Kidney capillary endothelial cell (primary cell): ENCODE measurements at places on chromosomes 7 and 10.

DNA sequence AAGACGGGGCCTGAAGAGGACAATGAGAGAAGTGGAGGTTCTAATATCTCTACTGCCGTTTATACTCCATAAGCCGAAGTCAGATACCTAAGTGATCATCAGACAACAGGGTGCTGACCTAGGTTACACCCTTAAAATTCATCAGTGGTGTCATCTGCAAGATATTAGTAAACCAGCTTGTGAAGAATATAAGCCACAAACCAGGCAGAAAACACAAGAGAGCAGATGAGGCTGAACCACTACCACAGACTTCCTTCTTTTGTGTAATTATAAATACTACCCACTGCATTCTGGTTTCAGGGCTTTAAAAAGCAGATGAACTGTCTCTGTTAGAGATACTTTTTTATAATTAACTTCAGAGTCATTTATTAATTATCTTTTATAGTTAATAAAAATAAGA is 69.0 kb upstream of the LRRC17 start:
- no peak for DNase-seq

GRCh38 chr10:121886997-121887622 is 40.7 kb downstream of the ATE1 start:
- peak; percentile 46 for DNase-seq

DNA sequence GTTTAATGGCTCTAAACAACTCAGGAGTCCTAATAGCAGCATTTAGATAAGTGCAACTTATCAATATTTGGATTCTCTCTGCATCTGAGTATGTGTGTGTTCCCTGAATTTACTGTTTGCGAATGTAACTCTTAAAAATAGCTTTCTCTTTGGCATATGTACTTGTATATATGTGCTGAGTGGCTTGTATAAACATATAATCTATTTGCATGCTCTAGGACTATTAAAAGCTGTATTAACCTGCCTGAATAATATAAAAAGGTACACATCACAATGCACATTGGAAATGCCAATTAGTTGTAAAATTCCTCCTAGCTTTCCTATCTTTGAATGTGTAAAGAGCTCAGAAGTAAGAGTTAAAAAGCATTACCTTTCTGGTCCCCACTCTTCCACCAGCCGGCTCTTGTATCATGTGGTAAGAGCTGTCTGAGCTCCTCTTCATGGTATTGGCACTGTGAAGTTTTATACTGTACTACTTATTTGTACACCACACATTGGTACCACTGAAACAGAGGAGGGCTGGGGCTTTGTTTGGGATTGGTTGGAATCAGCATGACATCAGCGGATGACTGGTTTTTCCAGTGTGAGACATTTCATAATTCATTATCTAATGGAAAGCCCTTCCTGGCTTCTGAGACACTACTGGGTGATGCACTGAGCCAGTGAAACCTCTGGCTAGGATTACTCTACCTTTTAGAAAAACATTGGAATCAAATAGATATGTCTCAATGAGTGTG is at the start of gene INHBA:
TSS of gene INHBA (minus strand) at position 456 of the 737 bp plus-strand sequence. CDS start 2,716 bp downstream, outside the sequence.
- peak; percentile 40 for DNase-seq

GRCh38 chr7:493661-494251 is 25.9 kb downstream of the PDGFA start:
- DNase-seq = no peak

DNA sequence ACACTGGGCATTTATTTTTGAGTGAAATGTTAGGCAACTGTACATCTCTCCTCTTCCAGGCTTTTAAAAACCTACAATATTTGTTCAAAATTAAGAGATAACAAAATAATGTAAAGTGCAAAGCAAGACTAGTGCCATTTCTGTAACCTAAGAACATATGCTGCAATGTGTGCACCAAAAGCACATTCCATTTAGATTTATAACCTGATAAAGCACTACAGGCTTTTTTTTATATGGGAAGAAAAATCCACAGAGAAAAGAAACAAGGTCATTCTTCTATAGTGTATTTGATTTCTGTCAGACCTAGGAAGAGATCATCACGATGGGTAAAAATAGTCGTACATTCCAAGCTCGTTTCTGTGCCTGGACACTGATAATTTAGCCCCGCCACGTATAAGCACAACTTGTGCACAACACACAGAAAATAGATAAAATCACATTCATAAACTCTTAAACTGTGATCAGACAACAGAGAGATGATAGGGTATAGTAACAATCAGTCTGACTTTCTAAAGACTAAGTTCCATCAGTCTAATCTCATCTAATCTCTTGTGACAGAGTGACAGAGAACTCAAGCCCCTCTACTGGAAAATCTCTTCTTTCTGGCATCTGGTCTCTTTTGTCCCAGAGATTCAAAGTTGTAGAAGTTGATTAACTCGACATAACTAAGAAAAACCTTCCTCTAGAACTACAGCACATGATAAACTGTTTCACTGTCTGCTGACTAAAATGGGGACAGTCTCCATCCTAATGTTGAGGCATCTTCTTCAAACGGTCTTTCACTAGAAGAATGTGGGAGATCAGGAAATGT is 6.7 kb downstream of the LAMB1 start:
- peak; percentile 61 for DNase-seq

GRCh38 chr7:24920451-24921361 is 59.3 kb downstream of the OSBPL3 start:
- DNase-seq = no peak

DNA sequence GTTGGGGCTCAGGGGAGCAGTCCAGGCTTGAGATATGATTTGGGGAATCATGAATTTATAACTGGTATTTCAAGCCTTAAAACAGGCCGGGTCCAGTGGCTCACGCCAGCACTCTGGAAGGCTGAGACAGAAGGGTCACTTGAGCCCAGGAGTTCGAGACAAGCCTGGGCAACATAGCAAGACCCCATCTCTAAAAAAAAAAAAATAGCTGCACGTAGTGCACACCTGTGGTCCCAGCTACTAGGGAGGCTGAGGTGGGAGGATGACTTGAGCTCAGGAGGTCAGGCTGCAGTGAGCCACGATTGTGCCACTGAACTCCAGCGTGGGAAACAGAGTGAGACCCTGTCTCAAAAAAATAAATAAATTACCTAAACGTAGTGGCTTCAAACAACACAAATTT is 81.7 kb upstream of the GTF2I start:
- DNase-seq = no peak

DNA sequence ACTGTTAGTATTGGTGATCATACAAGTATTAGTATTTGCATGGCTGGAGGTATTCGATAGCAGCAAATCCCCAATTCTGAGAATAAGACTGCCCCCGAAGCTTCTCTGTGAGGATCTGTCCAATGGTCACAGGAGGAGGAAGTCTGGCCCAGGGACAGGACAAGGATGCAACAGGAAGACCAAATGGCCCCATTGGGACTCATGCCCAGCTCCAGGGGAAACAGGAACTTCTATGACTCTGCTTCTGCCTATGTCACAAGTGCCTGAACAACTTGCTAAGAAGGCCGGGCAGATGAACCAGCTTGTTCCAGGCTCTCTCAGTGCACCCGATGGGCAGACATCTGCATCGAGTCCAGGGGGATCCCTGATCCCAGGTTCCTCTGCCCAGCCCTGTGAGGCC is 172.0 kb upstream of the GRB10 start:
- DNase-seq = peak; percentile 88

DNA sequence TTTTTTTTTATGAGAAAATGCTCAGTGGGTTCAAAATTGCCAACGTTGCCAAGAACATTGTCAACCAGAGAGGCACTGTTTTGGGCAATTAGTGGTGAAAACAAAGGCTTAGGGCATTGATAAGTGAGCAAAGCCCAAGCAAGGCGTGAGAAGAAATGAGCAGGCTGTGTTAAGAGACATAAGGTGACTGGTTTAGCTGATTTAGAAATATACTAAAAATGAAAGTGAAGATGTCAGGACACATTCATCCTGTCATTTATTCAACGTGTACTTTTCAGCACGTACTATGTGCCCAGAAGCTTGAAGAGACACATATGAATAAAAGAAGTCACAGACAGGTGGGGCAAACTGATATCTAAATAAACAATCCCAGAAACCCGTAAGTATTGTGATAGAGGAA is 31.8 kb downstream of the AOAH start:
- no peak for DNase-seq

GRCh38 chr10:130179640-130180039 is 43.4 kb downstream of the GLRX3 start:
- peak; percentile 70 for DNase-seq

DNA sequence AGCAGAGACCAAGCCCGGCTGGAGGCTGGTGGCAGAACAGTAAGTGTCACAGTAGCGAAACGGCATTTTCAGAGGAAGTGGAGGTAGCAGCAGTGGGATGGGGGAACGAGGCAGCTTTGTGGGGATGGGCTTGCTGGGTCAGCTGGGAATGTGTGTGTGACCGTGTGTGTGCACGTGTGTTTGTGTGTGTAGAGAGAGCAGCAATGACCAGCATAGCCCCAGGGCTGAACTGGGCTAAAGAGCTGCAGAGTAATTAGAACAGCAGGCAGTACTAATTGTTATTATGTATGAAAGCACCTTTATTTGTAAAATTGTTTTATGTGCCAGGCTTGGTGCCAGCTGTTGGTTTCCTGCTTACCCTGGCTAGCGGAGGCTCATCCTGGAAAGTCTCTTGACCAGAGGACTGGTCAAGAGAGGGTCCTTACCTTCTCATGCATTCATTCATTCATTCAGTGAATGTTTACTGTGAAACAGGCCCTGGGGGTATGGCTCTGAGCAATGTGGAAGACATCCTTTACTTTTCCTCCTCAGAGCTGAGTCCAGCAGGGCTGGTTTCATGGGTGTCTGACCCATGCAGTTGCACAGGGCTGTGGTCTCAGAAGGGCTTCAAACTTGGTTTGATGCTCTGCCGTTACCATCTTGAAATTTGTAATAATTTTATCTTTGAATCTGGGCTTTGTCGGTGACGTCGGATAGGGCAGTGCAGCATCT is 184.6 kb downstream of the SEC23IP start:
- DNase-seq = no peak

GRCh38 chr10:120483651-120484301 is 26.7 kb downstream of the PLPP4 start:
- DNase-seq = no peak

DNA sequence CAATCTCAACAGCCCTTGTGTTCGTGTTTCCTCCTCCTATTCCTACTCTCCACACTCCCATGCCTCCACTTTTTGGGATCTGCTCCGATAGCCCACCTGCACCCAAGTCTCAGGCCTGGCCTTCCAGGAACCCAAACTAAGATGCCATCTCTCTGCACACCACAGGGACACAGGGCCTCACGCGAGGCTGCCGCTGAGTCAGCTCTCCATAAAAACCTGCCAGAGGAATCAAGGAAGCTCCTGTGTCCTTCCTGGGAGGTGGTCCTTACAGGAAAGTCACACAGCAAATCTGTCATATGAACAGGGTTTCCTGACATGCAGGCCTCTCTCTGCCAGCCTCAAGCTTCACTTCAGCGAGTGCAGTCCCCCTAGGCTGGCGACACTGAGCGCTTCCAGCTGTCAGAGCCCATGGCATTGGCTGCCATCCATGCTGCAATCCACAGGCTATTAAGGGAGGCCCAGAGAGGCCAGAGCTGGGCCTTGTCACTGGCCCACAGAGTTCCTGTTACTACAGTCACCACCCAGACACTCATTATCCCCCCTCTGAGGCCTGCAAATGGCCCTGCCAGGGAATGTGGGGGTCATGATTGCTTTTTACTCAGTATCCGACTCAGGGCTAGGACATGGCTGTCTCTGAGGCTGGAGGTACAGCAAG is 151.4 kb downstream of the OAT start:
- no peak for DNase-seq
